ENCODE measurements at places on chromosomes 12 and 14.

GRCh38 chr14:20857630-20858261, 33.4 kb upstream of the RNASE3 start:
- peak; percentile 65 for DNase-seq

DNA sequence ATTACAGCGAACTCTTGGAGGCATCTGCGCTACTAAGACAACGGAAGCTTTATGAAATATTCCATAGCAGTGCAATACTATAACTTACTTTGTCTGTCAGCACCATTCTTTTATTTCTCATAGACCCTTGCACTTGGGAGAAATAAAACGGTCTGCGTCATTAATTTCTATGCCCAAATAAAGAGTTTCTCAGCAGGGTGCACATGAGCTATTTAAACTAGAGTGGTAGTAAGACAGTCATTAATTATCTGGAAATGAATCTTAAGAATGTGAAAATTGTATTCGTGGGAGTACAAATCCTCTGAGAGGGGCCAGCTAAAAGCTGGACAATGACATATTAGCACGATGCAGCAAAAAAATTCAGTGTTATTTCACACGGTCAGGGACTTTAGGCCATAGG, 903.4 kb upstream of the FOXG1 start:
- no peak for DNase-seq

GRCh38 chr14:76081642-76082041, 70.1 kb upstream of the GPATCH2L start:
- DNase-seq: no peak

GRCh38 chr12:64813723-64814122, 10.7 kb upstream of the TBC1D30 start:
- no peak for DNase-seq

GRCh38 chr14:104705340-104706047, 16.1 kb downstream of the INF2 start:
- DNase-seq: no peak

DNA sequence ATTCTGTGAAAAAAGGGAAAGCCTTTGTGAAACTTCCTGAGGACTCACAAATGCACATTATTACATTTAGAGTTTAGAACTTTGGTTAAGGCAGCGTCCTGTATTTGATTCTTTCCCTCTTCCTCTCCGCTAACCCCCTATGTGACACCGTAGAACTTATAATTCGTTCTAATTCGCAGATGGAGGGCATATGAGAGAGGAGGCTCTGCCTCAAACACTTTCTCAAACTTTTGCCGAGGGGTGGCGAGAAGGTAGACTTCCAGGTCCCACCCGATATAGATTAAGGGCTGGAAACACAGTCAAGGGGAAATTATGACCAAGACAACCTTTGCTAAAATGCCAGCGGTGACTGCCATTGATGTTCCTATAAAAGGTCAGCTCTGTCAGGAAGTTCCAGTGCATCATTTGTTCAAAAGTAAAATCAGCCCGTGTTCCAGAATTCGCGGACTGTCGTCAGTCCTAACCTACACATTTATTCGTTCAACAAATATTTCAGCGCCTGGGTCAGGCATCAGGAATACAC, 904 bp upstream of the PAPOLA start:
- no peak for DNase-seq

- DNase-seq: peak; percentile 36
Observed at GRCh38 chr14:103819503-103820307, 27.7 kb downstream of the PPP1R13B start.

DNA sequence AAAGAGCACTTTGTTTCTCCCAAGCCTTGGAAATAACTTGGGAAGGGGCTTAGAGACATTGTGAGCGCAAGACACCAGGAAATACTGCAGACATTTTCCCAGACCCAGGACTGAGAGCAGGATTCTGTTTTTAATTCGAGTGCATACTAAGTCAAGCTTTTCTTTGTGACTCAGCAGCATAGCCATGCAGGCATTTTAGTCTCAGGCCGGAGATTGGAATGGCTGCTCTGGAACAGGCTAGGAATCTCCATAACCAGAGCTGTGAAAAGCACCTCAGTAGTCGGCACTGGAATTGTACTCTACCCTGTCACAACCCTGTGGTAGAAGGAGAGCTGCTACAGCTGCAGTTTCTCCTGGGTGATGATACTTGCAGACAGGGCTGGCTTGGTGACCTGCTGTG, 28.9 kb upstream of the GARIN6 start:
- no peak for DNase-seq

- no peak for DNase-seq
Observed at GRCh38 chr12:97132270-97132669, 225.2 kb downstream of the NEDD1 start.

GRCh38 chr12:131758016-131758739, 47.3 kb downstream of the SFSWAP start:
- no peak for DNase-seq

GRCh38 chr12:31119192-31119802, 45.6 kb downstream of the DDX11 start:
- DNase-seq: no peak

GRCh38 chr14:25520821-25521220, 470.9 kb upstream of the STXBP6 start:
- no peak for DNase-seq

- no peak for DNase-seq
Observed at GRCh38 chr14:97210202-97210601, 413.0 kb downstream of the VRK1 start.

DNA sequence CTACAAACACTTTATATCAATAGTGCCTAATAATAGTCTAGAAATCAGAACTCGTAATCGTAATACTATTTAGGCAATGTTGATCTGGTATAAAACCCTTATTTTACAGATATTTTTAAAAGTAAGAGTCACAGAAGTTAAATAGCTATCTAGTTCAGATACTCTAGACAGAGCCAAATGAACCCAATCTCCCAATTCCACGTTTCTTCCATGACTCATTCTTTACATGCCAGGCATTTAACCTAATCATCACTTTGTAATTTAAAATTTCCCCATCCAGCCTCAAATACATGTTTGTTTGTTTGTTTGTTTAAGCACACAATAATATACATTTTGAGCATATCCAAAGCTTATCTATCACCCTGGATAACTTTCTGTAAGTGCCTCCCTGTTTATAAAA, 36.4 kb upstream of the GARIN6 start:
- DNase-seq: no peak

DNA sequence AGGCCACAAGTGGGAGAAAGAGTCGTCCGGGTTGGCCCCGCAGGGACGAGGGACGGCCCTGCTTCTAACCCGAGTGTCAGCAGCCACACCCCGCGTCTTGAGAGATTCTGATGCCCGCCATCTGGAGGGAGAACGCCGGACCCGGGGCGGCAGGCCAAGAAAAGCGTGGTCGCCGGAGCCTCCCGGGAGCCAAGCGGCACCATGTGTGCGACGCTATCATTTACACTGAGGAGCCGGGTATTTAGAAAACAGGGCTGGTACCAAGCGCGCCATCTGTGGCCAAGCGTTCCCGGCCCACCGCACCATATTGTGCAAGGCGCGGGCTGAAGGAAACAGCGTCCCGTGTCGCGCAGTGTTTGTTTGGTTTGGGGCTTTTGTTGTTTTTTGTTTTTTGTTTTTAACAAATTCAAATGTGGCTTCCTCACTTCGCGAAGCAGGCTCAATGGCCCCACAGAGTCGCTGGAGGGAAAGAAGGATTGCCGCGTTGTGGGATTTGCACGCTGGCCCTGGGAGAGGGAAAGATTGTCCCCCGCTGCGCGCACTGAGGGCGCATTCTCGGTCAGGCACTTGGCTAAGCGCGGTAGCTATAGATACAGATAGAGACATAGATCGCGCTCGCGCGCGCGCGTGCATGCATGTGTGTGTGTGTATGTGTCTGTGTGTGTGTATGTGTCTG, 153.8 kb downstream of the BCL11B start:
- DNase-seq: no peak

- DNase-seq: peak; percentile 78
Observed at GRCh38 chr12:111363578-111363977, 5.3 kb downstream of the PHETA1 start.

DNA sequence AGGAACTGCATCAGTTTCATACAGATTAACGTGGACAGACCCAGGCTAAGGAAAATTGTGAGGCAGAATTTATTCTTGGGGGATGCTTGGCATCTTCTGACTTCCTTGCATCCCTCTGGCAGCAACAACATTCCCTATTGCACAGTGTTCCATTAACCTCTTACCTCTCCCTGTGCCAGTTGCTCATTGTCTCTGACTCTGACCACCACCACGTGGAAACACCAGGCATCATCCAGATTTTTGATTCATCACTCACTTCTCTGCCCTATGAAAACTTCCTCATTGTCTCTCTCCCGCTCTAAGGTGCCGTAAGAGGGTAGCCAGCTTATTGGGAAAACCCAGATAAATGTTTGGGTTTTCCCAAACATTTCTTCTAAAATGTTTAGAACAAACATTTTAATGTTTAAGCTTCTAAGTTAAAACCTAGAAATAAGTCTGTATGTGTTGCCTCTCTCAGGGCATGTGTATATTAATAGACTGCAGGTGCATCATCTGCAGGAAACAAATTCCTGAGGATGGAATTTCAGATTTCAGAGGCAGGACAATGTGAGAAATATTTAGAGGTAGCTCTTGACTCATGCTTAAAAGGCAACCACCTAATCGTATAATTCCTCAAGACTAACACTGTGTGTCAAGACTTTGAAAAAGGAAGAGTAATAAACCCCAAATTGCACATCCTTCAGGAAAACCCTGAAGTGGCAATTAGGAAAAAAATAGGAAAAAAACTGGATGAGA, 64.5 kb upstream of the SLC35F4 start:
- no peak for DNase-seq

GRCh38 chr12:108638997-108639822, 5.5 kb upstream of the SELPLG start:
- no peak for DNase-seq

GRCh38 chr14:50792051-50792477, 38.9 kb downstream of the NIN start:
- no peak for DNase-seq

- DNase-seq: no peak
Observed at GRCh38 chr12:129145381-129145780, 292.1 kb downstream of the GLT1D1 start.

GRCh38 chr12:117592588-117593305, 231.3 kb upstream of the NOS1 start:
- DNase-seq: no peak

DNA sequence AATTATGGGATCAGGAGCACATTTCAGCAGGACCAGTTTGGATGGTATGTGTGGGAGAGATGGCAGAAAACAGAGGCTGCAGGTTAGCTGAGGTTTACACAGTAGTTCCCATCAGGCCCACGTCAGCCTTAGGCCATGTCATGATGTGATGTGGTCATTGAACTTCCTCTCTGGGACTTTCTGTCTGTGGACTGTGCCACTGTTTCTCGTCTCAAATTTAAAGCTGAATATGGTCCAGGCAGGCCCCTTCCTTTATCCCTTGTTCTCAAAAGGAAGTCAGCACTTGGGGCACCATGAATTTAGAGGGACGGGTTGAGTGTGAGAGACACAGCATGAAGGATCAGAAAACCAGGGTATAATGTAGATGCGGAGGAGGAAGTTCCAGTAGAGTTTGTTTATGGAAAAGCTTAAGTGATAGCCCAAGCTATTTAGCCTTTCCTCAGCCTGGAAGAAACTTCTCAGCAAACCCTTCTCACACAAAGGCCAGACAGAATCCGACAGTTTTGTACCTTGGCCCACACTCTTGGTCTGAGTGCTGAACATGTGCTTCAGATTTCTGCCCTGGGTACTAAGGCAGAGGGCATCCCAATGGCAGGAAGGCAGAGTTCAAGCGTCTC, 3.6 kb upstream of the IGFBP6 start:
- no peak for DNase-seq

DNA sequence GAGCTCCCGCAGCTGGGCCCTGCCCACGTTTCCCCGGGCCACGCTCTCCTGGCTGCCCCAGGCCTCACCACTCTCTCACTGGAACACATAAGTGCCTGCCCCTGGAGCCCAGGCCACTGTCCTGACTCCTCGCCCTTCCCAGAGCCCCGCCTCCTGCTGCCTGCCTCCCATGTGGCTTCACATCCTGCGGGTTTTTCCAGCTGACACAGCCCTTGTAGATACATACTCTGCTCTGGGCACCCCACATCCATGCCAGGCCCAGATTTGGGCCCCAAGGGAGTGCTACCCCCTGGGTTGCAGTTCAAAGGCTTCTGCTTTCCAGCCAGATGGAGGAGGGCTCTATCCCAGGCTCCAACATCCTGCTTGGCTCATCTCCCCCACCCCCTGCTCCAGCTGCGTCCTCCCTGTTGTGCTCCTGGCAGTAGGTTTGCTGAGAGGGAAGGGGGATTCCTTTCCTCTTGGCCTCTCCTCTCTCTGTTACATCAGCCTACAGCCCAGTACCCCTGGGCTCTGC, 60.1 kb downstream of the TSPAN9 start:
- peak; percentile 57 for DNase-seq

DNA sequence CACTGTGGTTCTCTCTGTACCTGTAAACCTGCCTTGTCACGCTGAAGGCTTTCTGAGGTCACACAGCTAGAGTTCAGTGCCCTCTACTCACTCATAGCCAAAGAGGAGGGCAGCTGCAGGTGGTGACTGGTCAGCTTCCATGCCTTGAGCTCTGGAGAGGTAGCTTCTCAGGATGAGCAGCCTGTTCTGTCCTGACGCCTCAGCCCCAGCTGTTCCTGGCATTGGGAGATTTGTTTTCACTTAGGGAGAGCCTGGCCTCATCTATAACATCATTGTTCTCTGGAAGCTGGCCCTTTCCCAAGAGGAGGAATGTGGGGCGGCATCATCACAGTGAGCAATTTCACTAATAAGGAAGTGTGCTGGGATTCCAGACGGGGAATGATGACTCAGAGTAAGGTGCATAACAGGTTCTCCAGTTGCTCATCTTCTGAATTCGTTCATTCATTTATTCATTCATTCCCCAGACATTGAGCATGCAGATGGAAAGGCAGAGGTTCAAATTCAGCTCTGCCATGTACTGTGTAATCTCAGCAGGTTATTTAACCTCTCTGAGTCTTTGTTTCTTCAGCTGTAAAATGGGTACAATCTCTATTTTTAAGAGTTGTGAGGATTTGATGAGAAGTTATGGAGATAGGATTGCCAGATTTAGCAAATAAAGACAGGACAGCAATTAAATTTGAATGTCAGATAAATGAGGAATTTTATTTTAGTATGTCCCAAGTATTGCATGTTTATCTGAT, 255.8 kb upstream of the CRY1 start:
- DNase-seq: peak; percentile 53

DNA sequence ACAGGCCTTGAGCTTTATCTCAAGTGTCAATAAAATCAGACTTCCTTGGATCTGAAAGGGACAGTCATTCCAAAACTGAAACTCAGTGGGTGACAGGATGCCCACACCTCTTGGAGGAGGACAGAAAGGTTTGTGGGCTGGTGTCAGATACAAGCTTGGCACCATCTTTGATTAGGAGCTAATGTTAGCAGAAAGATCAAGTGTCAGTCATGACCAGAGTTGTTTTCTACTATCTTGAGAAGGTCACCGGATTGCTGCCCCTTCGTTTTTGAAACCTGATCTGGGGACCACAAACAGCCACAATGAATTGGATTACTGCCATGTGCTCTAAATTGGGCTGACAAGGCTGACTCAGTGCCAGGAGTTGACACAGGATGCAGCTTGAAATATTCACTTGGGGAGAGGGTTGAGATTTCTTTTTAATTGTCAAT, 88.3 kb downstream of the OTOGL start:
- DNase-seq: peak; percentile 58

DNA sequence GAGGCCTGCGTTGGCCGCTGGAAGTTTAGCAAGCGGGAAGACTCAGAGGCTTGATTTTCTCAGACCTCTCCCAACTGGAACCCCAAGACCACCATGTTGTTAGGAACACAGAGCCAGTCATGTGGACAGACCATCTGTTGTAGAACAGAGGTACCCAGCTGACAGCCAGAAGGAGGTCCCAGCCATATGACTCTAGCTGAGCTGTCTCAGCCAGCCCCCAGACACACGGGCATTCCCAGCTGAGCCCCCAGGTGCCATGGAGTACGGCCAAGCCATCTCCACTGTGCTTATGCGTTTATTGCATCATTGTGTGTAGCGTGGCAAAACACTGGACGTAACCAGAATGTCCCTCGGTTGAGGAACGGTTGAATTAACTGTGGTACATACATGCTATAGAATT, 421.9 kb downstream of the TMEM132D start:
- DNase-seq: no peak

Data from cardiac fibroblast (primary cell).